Activated CD4-positive, alpha-beta memory T cell treated with anti-CD3 and anti-CD28 coated beads, Interleukin-2, amount 10 ng/mL, durations not matched to agents 7 days and 5 days (primary cell): ENCODE measurements at places on chromosomes 13 and 19. TPM values are rescaled to one million over a fixed set of nuclear protein-coding genes. Genes with fewer than 3 reads are reported as not detected.

Gene RSPH6A
- total RNA-seq: 0.25 TPM

DNA sequence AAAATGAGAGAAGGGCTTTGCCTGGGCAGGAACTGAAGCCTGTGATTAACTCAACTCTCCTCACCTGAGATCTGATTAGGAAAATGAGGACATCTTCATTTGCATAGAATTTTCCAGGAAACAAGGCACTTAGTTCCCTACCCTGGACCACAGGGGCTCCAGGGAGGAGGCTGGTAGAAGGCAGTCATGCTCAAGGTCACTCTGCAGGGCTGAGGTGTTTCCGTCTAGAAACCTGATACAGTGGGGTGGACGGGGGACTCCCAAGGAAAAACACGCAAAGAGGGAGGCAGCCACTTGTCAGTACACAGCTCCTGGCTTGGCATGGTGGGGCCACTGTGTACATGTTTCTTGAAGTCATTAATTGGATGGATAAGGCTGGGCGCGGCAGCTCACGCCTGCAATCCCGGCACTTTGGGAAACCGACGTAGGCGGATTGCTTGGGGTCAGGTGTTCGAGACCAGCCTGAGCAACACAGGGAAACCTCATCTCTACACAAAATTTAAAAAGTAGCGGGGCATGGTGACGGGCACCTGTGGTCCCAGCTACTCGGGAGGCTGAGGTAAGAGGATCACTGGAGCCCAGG, 6.0 kb downstream of the KLK14 start:
- DNase-seq: no peak
- peaks cover 8% of the 10 kb centered on the region for H3K27me3 ChIP-seq
- no peak overlapping the region for H3K4me3 ChIP-seq

DNA sequence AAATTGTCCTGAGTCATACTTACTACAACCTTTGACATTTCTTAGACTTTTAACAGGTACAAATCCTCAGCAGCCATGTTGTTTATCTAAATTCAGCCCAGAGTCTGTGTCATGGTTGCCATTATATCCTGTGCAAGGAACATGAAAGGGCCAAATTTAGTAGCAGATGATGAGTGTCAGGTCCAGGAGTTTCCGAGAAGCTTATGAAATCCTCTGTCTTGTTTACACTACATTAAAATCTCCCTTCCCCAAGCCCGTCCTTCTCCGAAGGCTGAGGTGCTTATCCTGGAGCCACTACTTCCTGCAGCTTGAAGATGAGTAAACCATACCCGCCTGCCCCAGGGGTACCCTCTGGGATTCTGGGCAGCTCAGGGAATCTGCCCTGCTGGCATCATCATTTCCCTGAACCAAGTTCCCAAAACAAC, 102.6 kb upstream of the SERP2 start:
- no peak overlapping the region for H3K4me3 ChIP-seq
- H3K4me1 ChIP-seq: peaks cover 19% of the 10 kb centered on the region
- DNase-seq: no peak
- H3K36me3 ChIP-seq: peaks cover 9% of the 10 kb centered on the region

DNA sequence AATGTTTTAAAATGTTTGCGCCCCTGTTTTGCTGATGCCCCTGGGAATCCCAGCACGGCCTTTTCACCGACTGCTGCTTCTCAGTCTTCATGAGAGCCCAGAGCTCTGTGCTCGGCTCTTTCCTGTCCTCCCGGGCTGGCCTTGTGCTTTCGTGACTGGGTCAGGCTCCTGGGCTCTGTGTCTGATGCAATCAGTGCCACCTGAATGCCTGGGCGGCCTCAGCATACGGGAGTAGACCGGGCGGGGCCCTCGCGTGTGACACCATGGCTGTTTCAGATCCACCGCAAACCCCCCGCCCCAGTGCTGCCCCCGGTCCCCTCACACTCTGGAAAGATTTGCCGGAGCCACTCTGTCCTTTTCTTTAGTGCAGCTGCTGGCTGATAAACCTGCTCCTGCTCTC, 21.4 kb downstream of the PABPC3 start:
- no peak overlapping the region for H3K4me3 ChIP-seq
- peaks cover 29% of the 10 kb centered on the region for H3K27me3 ChIP-seq
- H3K36me3 ChIP-seq: no peaks in the 10 kb centered on the region
- no peaks in the 10 kb centered on the region for H3K4me1 ChIP-seq

GRCh38 chr19:11787536-11787935, 10.8 kb upstream of the ZNF491 start:
- DNase-seq: no peak
- H3K36me3 ChIP-seq: peaks cover 23% of the 10 kb centered on the region
- H3K4me3 ChIP-seq: no peak overlapping the region

DNA sequence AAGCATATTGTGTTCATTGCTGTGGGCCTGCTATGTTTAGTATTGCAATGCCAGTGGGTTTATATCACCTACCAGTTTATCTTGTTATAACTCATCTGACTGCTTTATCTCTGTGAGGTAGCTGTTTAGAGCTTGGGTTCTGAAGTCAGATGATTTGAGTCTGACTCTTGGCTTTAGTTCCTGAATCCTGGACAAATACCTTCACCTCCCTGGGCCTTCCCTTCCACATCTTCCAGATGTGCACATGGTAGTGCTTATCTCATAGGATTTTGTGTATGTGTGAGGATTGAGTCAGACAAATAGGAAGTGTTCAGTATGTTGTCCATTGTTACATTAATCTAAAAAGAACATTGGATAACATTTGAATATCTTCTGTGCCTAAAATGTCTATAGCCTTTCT, 63.5 kb upstream of the ANKRD10 start:
- peaks cover 60% of the 10 kb centered on the region for H3K27me3 ChIP-seq
- H3K36me3 ChIP-seq: peaks cover 24% of the 10 kb centered on the region
- H3K27ac ChIP-seq: no peak overlapping the region
- H3K4me3 ChIP-seq: no peak overlapping the region
- no peak for DNase-seq
- no peaks in the 10 kb centered on the region for H3K4me1 ChIP-seq

- no peak overlapping the region for H3K4me3 ChIP-seq
- no peak overlapping the region for H3K27ac ChIP-seq
Measured at GRCh38 chr19:6697291-6697690, 23.2 kb downstream of the C3 start.
